Fibroblast of villous mesenchyme (primary cell): ENCODE measurements at places on chromosomes 13 and 19. TPM values are rescaled to one million over a fixed set of nuclear protein-coding genes. Genes with fewer than 3 reads are reported as not detected.

ZNF418 gene
- total RNA-seq: 3.5 and 5.2 TPM in 2 replicates

SERPINE3 gene
- not detected in 2 replicates for total RNA-seq

DNA sequence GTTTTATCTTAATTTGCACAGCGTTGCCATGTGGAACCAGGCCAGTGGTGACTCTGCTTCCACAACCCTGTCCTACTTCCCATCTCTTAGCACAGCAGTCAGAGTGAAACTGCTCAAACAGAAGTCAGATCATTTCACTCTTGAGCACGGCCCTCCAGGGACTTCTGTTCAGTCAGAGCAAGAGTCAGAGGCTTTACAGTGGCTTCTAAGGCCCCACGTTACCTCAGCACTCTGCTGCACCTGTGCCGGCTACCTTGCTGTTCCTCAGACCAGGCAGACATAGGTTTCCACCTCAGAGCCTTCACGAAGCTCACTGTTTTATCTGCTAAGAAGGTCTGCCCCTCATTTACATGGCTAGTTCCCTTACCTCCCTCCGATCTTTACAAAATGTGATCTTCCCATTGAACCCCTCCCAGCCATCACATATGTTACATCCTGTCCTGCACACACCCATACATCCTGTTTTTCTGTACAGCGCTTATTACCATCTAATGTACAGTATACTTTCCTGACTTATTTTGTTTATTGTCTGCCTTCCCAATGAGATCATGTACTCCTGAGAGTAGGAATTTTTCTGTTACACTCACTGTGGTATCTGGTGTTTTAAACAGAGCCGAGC is 41.6 kb downstream of the TM9SF2 start:
- DNase-seq: no peak

GRCh38 chr13:103859952-103860351 is 793.7 kb upstream of the SLC10A2 start:
- no peak for DNase-seq

DNA sequence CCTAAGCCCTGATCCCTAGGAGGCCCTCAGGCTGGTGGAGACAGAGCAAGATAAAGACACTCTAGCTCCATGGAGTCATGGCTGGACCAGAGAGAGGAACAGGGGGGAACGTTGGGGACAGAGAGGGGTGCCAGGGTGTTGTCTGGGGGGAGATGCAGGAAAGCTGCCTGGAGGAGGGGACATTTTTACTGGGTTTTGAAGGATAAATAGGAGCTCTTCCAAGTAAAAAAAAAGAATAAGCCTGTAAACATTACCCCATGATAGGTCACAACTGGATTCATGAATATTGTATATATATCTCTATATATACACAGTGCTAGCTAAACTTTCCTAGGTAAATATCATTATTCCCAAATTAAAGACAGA is 714 bp downstream of the HSH2D start:
- DNase-seq: no peak

DNA sequence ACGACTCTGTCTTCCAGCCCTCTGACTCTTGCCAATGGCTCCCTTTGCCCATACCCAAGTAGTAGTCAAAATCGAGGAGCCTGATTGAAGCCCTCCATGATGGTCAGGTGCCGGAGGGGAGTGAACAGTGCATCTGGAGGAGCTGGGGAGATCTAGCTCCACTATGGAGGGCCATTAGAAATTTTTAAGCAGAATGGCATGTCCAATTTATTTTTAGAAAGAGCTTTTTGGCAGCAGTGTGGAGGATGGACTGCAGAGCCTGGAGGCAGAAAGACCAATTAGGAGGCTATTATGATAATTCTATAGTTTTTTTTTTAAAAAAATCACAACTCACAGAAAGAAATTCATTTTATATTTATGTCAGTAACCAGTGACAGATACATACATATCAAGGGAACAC is 92.7 kb upstream of the SLC7A1 start:
- DNase-seq: no peak

DNA sequence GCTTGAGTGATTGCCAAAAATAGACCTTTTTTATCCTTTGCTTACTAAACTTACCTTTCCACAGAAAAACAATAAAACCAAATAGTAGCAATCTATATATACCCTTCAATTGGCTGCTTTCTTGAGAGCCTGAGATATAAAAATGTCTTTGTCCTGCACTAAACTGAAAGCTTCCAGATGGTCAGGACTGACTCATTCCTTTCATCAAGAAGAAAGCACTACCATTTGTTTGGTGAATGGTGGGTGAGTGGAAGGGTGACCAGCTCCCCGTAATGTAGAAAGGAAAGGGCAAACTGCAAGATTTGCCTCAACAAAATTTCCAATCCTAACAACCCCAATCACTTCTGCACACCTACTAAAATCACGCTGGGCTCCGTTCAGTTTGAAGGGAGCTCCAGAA is 67.8 kb downstream of the SACS start:
- DNase-seq: no peak

DNA sequence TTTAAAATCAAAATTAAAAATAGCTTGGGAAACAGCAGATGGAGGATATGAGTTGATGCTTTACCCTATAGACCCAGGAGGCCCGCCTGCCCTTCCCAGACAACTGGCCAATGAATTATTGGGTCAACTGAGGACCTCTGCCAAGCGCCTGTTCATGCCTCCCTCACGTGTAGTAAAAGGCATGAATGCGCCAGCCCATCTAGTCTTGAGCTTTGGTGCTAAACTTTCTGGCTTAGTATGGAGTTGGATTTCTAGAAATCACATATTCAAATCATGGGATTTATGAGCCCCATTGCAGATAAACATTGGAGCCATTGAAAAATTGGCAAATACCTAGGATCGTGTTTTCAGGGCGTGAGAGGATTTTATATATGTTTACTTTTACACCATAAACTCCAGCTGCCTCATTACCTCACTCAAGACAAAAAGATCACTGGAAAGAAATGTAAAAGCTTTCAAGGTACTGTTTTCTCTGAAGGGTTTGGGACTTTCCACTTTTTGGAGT is 47.1 kb downstream of the COL4A2 start:
- peak; percentile 83 for DNase-seq
